Skeletal muscle cell (primary cell): ENCODE measurements at places on chromosomes 6 and 20.
A peak's percentile ranks its signal among the peaks of the same experiment; 100 is the strongest.

GRCh38 chr20:45372646-45373352 lies 5.3 kb downstream of the TP53TG5 start:
- DNase-seq = no peak

DNA sequence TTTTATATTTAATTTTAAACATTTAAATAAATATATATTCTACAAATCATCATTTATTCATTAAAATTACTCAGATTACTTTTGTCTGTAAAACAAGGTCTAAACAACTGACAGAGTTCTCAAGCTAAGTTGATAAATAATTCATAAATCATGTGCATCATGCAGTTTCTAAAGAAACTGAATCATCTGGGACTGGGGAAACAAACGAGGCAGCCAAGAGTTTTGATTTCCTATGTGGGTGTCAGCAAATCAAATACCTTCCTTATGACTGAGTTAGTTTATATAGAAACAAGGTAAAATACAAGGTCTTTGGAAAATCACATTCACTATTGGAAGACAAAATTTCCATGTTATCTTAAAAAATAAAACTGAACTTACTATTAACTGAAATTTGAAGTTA lies 149.9 kb upstream of the BEND6 start:
- no peak for DNase-seq

GRCh38 chr6:105509506-105510331 lies 106.8 kb upstream of the PREP start:
- no peak for DNase-seq

- peak; percentile 27 for DNase-seq
Observed at GRCh38 chr6:42766163-42766670, 15.6 kb upstream of the BICRAL start.

GRCh38 chr6:47187893-47188587 lies 121.7 kb downstream of the TNFRSF21 start:
- DNase-seq = no peak

GRCh38 chr6:137522831-137523230 lies 28.6 kb upstream of the OLIG3 start:
- DNase-seq = no peak

DNA sequence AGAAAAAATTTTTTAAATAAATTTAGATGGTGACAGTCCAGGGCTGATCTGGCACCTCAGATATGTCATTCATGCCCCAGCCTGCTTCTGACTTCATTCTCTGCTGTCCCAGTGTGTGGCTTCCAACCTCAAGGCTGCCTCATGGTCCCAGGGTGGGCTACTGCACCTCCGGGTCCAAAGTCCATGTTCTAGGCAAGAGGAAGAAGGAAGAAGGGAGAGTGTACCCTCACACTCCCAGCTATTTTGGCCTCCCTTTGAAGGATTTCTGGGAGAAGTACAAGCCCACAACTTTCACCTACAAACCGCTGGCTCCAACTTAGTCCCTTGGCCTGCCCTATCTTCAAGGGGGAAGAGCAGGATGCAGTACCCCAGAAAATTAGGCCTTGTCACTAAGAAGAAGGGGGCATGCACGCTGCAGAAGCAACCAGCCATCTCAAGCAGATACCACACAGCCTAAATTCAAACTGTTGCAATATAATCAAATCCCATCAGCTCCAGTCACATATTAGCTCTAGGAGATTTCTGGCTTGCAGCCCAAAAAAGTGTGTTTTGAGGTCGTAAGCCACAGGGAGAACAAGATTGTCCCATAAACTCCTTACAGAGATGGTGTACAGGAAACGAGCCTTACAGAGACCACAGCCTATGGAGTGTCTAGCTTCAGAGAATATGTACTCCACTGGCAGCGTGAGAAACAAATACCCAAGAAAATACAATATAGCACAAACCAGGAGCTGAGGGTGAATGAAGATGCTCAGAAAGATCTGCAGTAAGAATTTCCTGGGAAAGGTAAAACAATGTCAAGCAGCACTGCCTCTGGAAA lies 906 bp upstream of the BTN3A2 start:
- DNase-seq = no peak

DNA sequence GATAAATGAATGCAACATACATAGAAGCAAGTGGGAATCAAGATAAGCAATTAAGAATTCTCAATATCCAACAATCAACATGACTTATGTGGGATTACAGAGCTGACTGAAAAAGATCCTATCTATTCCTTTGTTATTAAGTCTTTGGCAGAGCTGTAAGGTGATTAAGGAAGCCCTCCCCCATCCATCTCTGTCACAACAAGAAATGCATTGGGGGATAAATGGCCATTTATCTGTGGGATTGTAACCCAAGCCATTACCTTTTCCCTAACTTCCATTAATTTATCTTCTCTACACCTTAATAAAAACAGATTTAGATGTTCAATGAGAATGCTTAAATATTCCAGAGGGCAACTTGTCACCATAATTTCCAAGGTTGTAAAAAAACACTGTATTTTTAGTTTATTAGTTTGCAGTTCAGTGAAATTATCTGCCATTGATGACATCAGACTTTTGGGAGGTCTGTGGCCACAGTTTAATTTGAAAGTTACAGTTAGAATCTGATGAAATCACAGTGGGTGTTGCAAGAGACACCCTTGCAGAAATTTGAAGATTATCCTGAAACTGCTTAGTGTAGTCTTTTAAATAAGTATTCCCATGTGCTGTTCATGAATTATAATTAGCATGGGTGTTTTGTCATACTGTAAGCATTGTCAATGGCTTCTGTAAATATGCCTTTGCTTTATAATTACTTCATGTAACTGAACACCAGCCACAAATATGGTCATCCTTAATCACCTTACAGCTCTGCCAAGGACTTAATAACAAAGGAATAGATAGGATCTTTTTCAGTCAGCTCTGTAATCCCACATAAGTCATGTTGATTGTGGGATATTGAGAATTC lies 49.4 kb upstream of the FYN start:
- DNase-seq = peak; percentile 42

DNA sequence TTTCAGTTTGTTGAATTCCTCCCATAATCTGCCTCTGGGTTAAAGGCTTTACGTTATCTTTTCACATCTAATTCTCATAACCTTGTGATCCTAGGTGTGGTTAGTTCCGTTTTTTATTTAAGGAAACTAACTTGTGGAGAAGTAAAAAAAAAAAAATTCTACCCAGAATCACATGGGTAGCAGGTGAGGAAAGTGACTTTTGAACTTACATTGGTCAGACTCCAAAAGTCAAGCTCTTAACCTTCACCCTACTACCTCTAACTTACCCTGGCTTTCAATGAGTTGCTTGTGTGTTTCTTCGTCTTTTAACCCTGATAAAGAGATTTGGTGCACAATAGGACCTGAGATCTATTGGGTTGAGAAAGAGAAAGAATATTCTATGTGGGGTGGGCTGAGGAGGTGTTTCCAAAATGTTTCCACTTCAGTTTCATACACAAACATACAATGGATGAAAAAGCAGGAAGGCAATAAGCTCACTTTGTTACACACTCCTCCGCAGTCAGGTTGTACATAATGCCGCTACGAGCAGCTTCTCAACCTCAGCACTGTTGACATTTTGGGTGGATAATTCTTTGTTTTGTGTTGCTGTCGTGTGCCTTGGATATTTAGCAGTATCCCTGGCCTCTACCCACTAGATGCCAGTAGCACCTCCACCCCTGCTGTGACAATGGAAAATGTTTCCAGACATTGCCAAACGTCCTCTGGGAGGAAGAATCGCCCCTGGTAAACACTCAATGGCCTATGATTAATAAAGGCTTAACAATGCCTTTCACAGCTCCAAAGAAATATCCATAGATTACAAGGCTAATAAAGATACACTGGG lies 193.0 kb upstream of the ZNF217 start:
- no peak for DNase-seq

- no peak for DNase-seq
Observed at GRCh38 chr6:157220485-157220884, 102.8 kb downstream of the TMEM242 start.

GRCh38 chr6:14612016-14612980 lies 494.7 kb downstream of the CD83 start:
- DNase-seq = no peak

- no peak for DNase-seq
Observed at GRCh38 chr6:16691324-16691723, 69.9 kb downstream of the ATXN1 start.

- no peak for DNase-seq
Observed at GRCh38 chr20:46388937-46389336, 17.5 kb downstream of the ELMO2 start.

GRCh38 chr6:102981490-102982015 lies 1588.0 kb downstream of the GRIK2 start:
- DNase-seq = no peak

- DNase-seq = peak; percentile 68
Observed at GRCh38 chr20:48921168-48921882, at the start of gene ARFGEF2. ARFGEF2 (plus strand) TSS chr20:48921711; CDS start chr20:48921890, 179 bp downstream.

DNA sequence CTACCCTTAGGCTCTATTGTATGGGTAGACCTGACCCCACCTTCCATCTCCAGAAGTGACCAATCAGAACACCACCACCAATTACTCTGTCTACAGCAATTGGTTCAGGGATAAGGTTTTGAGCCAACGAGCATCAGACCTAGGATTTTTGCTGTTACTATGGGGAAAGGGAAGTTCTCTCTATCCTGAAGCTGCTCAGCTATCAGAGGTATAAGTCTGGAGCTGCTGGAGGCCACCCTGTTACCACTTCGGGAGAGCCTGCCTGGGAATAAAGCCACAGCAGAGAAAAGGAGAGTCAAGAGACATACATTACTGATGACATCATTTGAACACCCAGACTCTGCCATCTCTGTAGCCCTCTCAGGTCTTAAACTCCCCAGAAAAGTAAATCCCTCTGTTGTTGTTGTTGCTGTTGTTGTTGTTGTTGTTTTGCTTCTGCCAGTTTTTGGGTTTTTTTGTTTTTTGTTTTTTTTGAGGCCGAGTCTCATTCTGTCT lies 94.5 kb downstream of the PREX1 start:
- no peak for DNase-seq

GRCh38 chr6:31336896-31337496 lies 20.0 kb downstream of the HLA-B start:
- no peak for DNase-seq

DNA sequence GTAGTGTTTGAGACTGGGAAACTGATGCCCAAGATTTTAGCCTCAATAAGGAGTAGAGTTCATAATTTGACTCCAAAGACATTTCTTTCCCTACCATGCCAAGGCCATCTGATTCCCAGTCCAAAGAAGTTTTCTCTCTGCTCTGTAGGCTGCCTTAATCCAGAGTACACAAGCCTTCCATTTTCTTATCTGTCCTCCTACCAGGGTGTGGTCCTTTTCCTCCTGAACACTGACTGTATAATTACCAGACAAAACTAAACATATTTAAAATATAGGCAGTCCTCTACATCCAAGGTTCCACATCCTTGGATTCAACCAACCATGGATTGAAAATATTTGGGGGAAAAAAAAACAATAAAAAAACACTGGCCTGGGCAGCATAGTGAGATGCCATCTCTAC lies 108.4 kb downstream of the SLC16A10 start:
- no peak for DNase-seq

GRCh38 chr6:84867521-84867920 lies 103.1 kb upstream of the TBX18 start:
- peak; percentile 77 for DNase-seq

GRCh38 chr20:25177890-25178321 lies 17.6 kb upstream of the ENTPD6 start:
- DNase-seq = no peak

DNA sequence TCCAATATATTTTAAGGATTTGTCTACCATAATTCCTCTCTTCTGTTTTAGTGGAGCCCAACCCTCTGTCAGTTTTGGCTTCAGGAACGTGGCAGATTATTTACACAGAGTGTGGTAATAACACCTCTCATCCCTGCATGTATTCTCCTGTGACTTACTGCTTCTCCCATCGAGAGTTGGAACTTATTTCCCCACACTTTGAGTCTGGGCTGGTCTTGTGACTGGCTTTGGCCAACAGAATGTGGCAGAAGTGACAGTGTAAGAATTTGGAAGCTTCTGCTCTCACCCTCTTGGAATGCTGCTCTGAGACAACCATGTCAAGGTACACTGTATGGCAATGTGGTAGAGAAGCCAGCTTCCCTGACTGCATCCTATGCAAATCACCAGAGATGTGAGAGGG lies 407.7 kb downstream of the EPM2A start:
- DNase-seq = no peak

- DNase-seq = no peak
Observed at GRCh38 chr6:153130515-153131036, 506 bp downstream of the RGS17 start.

- peak; percentile 88 for DNase-seq
Observed at GRCh38 chr20:25223179-25223661, 24.7 kb upstream of the PYGB start.

- DNase-seq = no peak
Observed at GRCh38 chr6:71733970-71734899, 152.1 kb upstream of the RIMS1 start.

DNA sequence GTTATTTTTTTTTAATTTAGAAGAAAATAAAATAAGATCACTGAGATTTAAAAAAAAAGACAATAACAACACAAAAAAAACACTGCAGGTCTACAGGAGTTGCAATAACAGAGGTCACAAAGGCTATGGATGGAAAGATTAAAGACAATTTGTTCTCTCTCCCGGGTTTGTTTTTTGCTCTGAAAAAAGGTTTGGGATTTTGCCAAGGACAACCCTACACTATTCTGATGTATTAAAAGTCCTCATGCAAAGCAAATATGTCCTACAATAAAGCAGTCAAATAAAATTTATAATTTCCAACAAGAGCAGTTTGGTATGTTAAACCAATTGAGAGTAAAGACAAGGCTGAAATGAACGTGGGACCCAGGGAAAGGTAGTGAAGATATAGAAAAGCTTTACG lies 55.6 kb downstream of the PTPRK start:
- no peak for DNase-seq

DNA sequence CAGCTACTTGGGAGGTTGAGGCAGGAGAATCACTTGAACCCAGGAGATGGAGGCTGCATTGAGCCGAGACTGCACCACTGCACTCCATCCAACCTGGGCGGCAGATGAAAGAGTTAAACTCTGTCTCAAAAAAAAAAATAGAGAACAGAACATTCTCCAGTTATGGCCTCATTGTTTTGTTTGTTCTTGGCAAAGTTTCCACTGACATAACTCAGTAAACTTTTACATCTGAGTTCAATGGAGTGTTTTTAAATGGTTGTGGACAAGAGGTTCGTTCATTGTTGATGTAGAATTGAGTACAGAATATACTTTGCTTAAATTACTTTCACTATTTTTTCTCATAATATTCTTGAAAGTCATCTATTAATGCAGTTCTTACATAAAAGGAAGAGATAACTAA lies 42.2 kb upstream of the IFNGR1 start:
- DNase-seq = no peak

DNA sequence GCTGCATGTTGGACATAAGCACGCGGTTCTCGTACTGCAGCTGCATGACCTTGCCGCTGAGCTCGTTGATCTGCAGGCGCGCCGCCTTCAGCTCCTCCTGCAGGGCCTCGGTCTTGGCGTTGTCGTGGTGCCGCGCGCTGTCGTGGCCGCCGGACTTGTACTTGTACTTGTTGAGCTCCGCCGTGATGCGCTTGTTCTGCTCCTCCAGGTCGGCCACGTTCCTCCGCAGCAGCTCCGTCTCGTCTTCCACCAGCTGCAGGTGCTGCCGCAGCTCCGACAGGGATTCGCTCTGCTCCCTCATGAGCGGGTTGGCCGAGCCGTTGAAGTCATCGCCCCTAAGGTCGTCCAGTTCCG lies 16.6 kb upstream of the KIAA0408 start:
- DNase-seq = no peak

- DNase-seq = no peak
Observed at GRCh38 chr20:24472426-24472825, 3.0 kb downstream of the SYNDIG1 start.
